NCI-H524 (cell line): ENCODE measurements at places on chromosomes 3 and 15.

GRCh38 chr15:55195996-55196395, 745 bp downstream of the RSL24D1 start:
- no peak for DNase-seq

GRCh38 chr15:90266061-90266431, 574 bp downstream of the NGRN start:
- DNase-seq: no peak

DNA sequence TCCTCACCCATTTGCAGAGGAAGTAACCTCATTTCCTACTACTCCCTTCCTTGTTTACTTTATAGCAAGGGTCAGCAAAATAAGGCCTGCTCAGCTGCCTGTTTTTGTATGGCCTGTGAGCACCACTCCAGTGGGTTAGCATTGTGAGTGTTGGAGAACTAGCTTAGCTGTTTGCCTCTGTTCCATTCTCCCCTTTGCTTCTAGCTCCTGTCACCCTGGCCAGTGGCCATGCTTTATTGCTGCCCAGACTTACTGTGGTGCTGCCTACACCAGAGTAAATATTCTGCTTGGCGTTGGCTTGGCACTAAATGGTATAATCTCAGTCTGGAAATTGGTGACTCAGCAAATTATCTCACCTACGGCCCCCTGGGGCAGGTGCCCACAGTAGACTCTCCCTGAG, 8.8 kb downstream of the PDCD6IP start:
- no peak for DNase-seq

DNA sequence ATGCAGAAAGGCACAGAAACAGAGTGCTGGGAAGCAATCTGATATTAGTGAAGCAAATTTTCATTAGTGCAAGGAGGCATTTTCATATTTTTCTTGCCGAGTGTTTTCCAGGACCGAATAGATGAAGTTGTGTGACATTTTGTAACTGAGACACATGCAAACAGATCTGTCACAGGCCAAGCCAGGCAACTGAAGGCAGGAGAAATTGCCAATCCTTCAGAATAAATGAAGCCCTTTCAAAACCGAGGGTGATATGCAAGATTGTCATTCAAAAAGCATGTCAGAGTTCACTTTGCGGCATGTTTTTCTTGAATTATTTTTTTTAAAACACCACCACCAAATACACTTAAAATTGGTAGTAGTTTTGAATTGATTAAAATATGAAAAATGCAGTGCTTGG, 6.2 kb downstream of the LMOD3 start:
- no peak for DNase-seq

- DNase-seq: no peak
These were observed 16.7 kb downstream of the MEGF11 start for GRCh38 chr15:66236806-66237375.

GRCh38 chr3:38084334-38085310, 45.6 kb downstream of the DLEC1 start:
- DNase-seq: no peak

DNA sequence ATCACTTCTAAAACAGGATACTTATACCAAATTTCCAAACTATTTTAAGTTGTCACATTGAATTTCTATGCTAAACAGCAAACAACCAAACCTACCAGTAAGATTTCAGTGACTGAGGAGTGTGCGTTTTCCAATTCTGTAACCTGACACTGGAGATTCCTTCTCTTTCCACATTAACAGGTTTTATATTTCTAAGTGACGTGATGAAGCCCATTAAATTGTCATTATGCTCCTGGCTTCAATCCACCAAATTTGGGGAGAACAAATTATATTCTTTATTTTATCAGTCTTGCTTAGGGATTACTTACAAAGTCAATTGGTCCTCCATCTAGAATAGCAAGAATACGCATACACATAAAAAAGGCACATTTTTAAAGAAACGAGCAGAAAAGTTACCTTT, 764.8 kb upstream of the NR2F2 start:
- DNase-seq: peak; percentile 13

- no peak for DNase-seq
These were observed 129.8 kb downstream of the SLC25A26 start for GRCh38 chr3:66350601-66351000.

- DNase-seq: peak; percentile 26
These were observed 1.8 kb upstream of the SAMMSON start for GRCh38 chr3:69997631-69998307.

DNA sequence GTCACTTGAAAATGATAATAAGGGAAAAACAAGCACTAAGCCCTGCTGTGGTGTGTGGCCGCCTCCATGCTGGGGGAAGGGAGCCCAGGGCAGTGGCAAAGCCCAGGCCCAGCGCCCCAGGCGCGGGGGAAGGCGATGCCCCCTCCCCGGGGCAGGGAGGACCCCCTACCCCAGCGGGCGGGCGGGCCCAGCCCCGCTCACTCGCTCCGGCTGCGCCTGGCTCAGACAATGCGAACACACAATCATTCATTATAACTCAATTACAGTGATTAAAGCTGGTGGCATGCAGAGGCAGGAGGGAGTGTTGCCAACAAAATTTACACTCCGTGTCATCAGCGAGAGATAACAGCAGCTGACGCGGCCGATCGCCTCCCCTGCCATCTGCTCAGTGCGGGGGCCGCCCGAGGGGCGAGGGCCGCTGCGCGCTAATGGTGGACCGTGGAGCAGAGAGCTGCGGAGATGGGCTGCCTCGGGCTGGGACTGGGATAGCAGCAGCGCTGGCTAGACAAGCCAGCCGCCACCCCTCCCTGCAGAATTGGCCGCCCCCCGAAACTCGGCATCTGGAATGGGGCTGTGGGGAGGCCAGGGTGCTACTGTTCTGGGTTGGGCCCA, 64.1 kb downstream of the TLE3 start:
- peak; percentile 95 for DNase-seq

- no peak for DNase-seq
These were observed 150.3 kb downstream of the AGBL1 start for GRCh38 chr15:86229936-86230335.

DNA sequence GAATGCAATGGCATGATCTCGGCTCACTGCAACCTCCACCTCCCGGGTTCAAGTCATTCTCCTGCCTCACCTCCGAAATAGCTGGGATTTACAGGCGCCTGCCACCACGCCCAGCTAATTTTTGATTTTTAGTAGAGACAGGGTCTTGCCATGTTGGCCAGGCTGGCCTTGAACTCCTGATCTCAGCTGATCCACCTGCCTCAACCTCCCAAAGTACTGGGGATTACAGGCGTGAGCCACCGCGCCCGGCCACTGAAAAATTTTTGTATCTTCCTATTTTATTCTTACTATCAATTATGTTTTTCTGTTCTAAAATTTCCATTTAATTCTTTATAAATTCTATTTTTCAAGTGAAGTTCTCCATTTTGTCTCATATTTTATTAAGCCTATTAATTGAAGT, 730.4 kb downstream of the EDEM1 start:
- DNase-seq: no peak

GRCh38 chr3:65928110-65928509, 110.6 kb downstream of the MAGI1 start:
- no peak for DNase-seq

- DNase-seq: no peak
These were observed 1.5 kb downstream of the RETNLB start for GRCh38 chr3:108755686-108756085.

DNA sequence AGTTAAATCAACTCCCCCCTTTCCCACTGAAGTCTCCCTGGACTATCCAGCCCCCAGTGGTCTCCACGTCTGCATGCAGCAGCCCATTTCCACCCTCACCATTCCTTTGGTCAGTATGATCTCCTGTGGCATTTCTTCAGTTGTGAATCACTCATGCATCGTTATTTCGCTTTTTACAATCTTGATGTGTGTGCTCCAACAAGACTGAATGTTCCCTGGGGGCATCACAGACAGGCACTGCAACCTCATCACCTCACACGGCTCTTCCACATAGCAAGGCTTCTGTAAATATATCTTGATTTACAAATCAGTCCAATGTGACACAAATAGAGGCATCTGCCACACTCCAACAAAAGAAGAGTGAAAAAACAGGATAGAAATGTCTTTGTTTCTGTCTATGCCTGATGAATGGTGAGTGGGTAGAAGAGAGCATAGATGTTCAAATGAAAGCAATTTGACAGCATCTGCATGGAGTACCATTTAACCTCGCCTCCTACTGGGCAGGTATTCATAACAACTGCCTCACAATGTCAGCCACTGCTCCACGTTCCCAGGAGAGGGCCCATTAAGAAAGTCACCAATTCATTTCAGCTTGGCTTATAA, 5.2 kb downstream of the HEG1 start:
- peak; percentile 15 for DNase-seq

DNA sequence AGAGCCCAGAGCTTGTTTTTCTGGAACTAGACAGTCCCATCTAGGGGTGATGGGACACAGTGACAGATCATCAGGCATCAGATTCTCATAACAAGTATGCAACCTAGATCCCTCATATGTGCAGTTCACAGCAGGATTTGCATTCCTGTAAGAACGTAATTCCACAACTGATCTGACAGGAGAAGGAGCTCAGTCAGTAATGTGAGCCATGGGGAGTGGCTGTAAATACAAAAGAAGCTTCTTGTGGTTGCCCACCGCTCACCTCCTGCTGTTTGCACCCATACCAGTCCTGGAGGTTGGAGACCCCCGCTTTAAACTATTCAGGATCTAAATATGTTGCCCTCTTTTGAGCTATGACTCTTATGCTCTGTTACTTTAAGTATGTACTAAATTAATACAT, 167.3 kb downstream of the ALCAM start:
- DNase-seq: no peak

- DNase-seq: no peak
These were observed 20.7 kb downstream of the CLDN1 start for GRCh38 chr3:190301591-190301990.

- DNase-seq: no peak
These were observed 80.7 kb upstream of the ZNF280D start for GRCh38 chr15:56813995-56814394.

DNA sequence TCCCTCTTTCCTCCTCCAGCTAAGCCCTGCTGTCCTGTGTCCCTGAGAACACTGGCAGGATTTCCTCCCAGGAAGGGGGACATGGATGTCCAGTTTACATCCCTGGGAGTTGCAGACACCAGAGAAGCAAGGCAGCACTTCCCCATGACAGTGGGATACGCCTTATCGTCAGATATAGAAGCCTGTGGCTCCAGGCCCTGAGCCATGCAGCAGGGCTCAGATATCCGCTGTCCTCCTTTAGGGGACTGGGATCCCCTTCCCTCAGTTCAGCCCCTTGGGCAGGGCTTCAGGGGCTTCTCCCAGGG, 16.4 kb downstream of the CORO2B start:
- DNase-seq: no peak
